ENCODE measurements at places on chromosomes 5 and 9. TPM values are rescaled to one million over a fixed set of nuclear protein-coding genes. Genes with fewer than 3 reads are reported as not detected.

Gene HABP4
- 44.6 TPM for polyA plus RNA-seq

Gene GKAP1
- polyA plus RNA-seq: 14.5 TPM

Gene STK32A
- 25.9 TPM for polyA plus RNA-seq

Gene INSL6
- polyA plus RNA-seq: not detected

Gene SNX24
- 9.2 TPM for polyA plus RNA-seq

Gene BTNL3
- not detected for polyA plus RNA-seq

Gene PRRX2
- 0.51 TPM for polyA plus RNA-seq

Gene SPINK4
- not detected for polyA plus RNA-seq

Gene GPX3
- 54.2 TPM for polyA plus RNA-seq

Gene ACSL6
- polyA plus RNA-seq: 4.8 TPM

Gene OTULINL
- polyA plus RNA-seq: 22.2 TPM

Gene LAMC3
- polyA plus RNA-seq: 11.2 TPM

Gene RICTOR
- 1.3 TPM for polyA plus RNA-seq

Gene AGXT2
- not detected for polyA plus RNA-seq

Gene PRLR
- polyA plus RNA-seq: 0.07 TPM

Gene RGP1
- 34.4 TPM for polyA plus RNA-seq

Gene OBP2A
- not detected for polyA plus RNA-seq

Gene DPYSL3
- polyA plus RNA-seq: 389 TPM

Gene NKD2
- polyA plus RNA-seq: 8.4 TPM

Gene ADCY2
- 85.6 TPM for polyA plus RNA-seq

Gene FOXD4L3
- not detected for polyA plus RNA-seq

Gene TRIM23
- 5.4 TPM for polyA plus RNA-seq

Gene CDC20B
- 0.15 TPM for polyA plus RNA-seq

Gene FOXE1
- polyA plus RNA-seq: 0.32 TPM

Gene FST
- polyA plus RNA-seq: not detected

Gene UIMC1
- 12.3 TPM for polyA plus RNA-seq

Gene AHRR
- 3.0 TPM for polyA plus RNA-seq

Gene HBEGF
- polyA plus RNA-seq: 8.8 TPM

Gene CETN3
- 25.4 TPM for polyA plus RNA-seq

Gene GPSM1
- polyA plus RNA-seq: 83.8 TPM

Gene ELOVL7
- 6.5 TPM for polyA plus RNA-seq

Gene CDX1
- polyA plus RNA-seq: not detected

Gene JAKMIP2
- 14.9 TPM for polyA plus RNA-seq

Gene TRIM14
- polyA plus RNA-seq: 2.5 TPM

Gene KDM4C
- polyA plus RNA-seq: 9.6 TPM

Gene FBP1
- 34.7 TPM for polyA plus RNA-seq

Gene IL3
- polyA plus RNA-seq: not detected

Gene PNPLA7
- polyA plus RNA-seq: 4.3 TPM

Gene C9
- polyA plus RNA-seq: not detected

Gene TRAF2
- polyA plus RNA-seq: 36.2 TPM

Gene HMCN2
- 0.34 TPM for polyA plus RNA-seq

Gene OTP
- 9.6 TPM for polyA plus RNA-seq

Gene SPATA6L
- polyA plus RNA-seq: 1.0 TPM

Gene C5orf34
- 3.8 TPM for polyA plus RNA-seq

Gene FOXD4L4
- not detected for polyA plus RNA-seq

Gene ASTN2
- polyA plus RNA-seq: 41.2 TPM

Measured in brain (organoid and tissue), 16 donors.